C1 segment of cervical spinal cord (tissue), 14 donors: ENCODE measurements at places on chromosomes 7 and 10.

- DNase-seq: no peak
These were observed 20.2 kb upstream of the FHIP2A start for GRCh38 chr10:114801411-114801813.

DNA sequence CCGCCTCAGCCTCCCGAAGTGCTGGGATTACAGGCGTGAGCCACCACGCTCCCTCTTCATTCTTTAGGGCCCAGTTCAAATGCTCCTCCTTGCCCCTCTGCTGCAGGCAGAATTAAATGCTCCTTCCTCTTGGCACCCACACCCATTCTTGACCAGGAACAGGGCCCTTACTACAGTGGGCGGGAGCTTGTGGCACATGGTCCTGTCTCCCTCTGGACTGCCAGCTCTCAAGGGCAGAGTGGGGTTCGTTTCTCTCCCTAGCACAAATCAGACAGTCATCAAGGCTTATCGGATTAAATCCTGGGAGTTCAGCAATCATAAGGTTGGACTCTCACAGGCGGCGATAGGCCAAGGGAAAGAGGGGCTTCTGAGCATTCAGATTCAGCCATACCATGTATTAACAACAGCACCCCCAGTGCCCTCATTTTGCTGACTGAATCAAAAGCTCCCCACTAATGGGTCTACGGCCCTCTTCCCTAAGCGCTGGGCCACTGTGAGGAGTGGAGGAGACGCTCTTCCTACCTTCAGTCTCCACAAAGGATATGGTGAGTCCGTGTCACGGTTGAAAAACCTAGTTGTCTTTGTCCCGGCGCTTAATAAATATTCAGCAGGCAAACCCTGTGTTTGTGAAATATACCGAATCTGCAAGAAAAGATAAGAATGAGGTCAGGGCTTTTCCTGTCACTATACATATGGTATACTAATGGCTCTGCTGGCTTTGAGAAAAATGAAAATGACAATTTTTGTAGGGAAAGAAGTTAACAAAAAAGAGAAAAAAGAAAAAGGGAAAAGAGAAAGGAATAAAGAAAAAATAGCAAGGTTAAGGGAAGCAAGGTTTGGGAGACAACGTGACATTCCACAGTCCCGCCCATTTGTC is 107.4 kb downstream of the CLEC2L start:
- DNase-seq: no peak

GRCh38 chr10:80156216-80156615 is 23.7 kb downstream of the PLAC9 start:
- no peak for DNase-seq

DNA sequence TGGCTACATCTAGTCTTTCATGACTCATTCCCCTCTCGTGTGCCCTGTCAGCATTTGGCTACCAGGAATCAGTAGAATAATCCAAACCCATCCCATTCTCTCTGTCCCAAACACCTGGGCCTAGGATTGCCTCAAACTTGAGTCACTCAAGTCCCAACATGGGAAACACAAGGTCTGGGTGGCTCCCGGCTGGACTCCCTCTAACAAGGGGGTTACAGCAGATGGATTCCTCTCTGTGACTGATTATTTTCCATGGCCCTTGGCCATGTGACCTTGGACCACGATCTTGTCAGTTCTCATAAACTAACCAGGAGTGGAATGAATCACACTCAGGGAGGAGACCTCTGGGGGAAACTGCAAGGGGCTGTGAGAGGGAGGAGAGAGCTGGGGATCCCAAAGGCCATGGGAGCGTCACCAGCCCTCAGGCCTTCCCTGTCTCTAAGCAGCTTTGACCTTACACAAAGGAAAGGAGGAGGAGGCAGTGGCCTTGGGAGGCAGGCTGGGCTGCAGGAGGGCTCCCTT is 533.1 kb downstream of the KCNMA1 start:
- no peak for DNase-seq

DNA sequence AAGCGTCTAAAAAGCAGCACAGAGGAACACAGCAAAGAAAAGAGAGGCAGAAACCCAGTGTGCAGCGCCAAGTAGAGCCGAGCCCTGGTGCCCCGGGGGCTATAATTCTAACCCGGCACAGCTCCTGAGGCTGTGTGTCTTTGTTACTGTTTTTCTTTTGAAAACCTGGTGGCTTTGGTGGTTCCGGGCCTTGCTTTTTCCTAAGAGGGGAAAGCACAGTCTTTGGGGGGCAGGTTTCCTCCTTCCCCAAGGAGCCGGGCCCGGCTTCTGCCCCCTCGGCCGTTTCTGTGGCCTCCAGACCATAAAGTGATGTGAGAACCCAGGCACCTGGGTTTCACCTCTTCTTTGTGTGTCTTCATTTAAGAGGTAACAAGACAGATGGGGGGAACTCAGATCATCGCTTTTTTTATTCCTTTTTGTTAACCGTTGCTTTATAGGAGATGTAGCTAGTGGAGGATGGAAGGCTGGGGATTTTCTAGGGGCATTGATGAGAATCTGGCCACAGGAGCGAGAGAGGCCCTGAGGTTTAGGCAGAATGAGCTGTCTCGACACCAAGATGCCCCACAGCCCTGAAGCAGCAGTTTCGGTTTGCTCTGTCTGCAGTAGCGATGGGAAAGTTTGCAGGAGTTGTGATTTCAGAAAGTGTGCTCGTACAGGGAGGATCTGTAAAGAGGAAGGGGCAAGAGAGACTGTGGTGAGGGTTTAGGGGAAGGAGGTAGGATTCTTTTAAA is 367.8 kb upstream of the GALNT17 start:
- DNase-seq: no peak

DNA sequence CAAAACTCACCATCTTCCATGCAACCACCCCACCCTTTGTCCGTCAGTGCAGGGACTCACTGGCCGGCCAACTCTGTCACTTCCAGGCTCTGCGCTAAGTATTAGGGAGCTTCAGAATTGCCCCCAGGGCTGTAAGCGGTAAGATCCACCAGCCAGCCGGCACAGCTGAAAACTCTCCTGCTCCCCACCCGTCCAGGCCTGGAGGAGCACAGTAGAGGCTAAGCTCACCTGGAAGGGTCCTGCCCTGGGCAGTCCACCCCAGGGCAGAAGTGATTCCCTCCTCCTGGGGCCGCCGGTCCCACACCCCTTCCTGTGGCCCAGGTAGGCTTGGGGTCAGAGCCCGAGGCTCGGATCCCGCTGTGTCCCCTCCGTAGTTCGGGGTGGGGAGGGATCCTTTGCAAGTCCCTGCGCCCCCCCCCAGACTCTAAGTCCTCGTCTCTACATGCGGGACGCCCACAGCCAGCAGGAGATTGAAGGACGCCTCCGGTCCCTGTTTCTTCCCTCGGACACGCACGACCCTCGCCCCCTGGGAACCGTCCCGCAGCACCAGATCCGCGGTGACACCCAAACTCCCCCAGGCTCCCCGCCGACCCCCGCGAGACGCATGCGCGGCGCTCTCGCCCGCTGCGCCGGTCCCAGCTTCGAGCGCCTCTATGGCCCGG is 138.9 kb downstream of the ARHGAP22 start:
- DNase-seq: no peak
